ENCODE measurements at places on chromosomes 7 and 10.

GRCh38 chr7:29463504-29464158 is 100.0 kb upstream of the PRR15 start:
- no peak for DNase-seq

DNA sequence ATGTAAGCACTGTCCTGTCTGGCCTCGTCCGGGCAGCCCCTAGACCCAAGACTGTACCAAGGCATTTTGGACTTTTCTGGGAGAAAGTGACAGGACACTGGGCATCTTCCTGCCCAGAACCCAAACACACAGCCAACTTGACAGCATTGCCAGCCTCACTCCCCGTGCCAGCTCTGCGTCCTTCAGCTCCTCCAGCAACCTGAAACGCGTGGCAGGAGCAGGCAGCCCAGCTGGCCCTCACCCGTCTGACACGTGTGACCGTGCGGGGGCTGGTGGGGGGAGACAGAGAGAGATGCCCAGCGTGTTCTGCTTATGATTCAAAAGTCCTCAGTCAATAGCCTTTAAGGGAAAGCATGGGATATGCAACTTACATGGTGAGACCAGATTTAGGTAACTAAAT is 50.3 kb upstream of the SLC29A3 start:
- DNase-seq: no peak

DNA sequence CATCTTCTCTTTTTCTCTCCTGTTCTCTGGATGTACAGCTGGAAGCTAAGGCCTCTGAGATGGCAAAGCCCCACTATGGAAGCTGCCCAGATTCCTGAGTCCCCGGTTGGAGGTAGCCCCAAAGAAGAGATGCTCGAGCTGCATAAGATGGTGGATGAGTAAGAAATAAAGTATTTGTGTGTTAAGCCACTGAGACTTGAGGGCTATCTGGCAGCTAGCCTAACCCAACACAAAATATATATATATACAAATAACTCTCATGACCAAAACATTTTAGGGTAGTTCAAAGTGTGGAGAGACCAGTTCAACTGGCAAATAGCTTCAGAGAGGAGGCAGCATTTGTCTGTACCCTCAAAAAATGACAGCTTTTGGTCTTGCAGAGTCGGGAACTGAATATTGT is 72.4 kb upstream of the PDE1C start:
- DNase-seq: no peak

- DNase-seq: no peak
Measured at GRCh38 chr10:109978481-109978880, 29.3 kb upstream of the ADD3 start.

GRCh38 chr7:116663744-116664143 is 8.3 kb upstream of the MET start:
- no peak for DNase-seq

DNA sequence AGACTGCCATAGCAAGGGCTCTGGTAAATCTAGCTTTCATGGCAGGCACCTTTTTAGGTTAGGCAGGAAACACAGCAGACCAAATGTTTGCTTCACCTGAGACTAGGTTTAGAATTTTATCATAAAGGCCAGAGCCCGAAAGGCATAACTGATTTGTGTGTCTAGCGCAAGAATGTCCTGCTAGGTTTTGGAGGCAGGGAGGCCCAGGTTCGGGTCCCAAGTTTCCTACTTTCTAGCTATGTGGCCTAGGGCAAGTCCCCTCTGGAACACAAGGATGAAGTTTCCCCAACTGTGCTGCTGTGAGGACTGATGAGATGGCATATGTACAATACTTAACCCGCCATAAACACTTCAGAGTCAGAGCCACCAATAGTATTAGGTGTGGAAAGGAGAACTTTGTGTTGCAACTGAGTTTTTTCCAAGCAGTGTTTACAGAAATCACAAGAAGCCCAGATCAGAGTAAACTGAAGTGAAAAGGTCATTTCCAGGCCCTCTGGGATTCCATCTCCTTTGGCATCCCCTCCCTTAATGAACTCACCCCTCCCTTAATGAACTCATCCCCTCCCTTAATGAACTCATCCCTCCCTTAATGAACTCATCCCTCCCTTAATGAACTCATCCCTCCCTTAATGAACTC is 244.9 kb downstream of the SKAP2 start:
- DNase-seq: no peak

GRCh38 chr7:133510326-133511055 is 257.6 kb downstream of the EXOC4 start:
- no peak for DNase-seq

DNA sequence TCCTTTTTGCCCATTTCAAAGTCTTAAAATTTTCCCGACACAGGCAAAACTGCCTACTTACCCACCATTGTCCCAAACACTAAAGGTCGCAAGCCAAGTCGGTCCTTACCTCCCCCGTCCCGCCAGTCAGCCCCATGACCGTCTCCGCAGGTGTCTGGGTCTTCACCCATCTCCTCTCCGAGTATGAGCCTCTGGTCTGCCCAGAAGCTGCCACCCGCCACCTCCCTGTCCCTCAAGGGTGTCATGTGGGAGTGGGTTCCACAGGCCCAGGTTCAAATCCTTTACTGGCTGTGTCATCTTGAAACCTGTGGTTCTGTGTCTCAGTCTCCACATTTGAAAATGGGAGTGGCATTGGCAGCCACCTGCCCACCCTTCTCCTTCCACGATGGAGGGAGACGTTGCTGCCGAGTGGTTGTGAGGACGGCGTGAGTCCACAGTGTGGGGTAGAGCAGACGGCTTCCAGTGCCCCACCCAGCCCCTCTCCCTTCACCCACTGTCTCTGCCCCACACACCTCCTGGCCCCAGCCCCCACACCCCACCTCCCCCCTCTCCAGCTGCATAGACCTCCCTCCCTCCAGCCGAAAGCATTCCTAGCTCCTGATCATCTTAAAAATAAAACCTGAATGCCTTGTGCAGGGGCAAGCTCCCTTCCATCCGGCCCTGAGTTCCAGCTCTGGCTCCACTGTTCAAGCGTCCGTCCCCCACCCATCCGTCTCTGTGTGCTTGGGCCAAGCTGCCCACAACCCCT is 35.3 kb downstream of the FOXL3 start:
- no peak for DNase-seq

DNA sequence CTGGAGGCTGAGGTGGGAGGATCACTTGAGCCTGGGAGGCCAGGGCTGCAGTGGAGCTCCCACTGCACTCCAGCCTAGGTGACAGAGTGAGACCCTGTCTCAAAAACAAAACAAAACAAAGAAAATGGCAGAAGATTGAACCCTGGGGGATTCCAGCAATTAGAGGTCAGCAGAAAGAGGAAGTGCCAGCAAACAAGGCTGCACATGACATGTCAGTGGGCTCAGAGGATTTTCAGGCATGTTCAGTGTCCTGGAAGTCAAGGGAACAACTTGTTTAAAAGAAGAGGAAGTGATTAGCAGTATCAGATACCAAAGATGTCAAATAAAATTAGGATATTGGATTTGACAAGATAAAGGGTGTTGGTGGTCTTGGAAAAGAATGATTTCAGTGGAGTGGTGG is 32.3 kb downstream of the RAB18 start:
- DNase-seq: no peak

DNA sequence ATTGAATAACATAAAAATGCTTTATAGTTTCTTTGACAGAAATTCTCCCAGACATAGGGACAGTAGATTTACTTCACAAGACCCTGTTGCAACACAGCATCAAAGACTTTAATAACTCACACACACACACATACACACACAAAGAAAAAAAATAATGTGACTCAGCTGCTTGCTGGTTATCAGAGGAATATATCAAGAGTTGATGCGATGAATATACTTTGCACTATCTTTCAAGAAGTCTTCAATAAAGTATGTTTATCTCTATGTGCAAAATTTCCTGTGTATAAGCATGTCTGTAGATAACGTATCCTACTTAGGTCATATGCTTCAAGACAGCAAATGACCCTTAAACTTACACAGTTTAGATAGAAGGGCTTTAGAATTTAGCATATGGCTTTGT is 243.1 kb downstream of the ARL4A start:
- no peak for DNase-seq

DNA sequence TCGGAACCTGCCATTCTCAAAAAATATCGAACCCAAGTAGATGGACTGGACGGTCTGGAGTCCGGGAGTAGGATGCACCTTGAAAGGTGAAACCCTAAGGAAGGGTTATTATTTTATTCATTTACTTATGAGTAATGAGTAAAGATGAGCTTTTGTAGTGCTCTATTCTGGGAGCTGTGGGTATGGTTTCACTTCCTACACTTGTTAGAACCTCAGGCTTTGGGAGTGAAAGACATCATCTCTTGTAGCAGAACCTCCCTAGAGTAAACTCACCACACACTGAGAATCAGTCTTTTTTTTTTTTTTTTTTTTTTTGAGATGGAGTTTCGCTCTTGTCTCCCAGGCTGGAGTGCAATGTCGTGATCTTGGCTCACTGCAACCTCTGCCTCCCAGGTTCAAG is 389.4 kb upstream of the AUTS2 start:
- DNase-seq: no peak

DNA sequence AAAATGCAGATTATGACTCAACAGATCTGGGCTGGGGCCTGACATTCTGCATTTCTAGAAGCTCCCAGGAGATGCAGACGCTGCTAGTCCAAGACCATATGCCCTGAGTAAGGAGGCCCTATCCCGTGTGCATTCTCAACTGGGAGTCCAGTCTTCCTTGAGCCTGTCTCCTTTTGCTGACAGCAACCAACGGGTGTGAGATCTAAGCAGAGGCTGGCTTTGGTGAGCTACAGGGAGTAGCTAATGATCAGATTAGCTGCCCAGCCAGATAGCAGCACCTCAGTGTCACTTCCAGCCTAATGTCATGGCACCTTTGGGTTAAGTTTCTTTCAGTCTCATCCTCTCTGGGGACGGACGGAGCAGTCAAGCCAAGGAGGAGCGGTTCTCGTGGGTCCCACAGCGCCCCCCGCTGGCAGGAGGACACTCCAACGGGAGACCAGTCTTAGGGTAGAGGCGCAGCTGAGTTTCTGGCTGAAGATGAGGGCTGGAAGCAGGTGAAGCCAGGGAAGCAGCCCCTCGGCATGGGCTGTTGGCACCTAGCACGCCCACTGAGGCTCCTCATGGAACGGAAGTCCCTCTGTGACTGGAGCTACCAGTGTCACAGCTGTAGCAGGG is 154.0 kb downstream of the CCDC3 start:
- DNase-seq: no peak

GRCh38 chr7:108839076-108839475 is 269.4 kb downstream of the DNAJB9 start:
- DNase-seq: no peak

DNA sequence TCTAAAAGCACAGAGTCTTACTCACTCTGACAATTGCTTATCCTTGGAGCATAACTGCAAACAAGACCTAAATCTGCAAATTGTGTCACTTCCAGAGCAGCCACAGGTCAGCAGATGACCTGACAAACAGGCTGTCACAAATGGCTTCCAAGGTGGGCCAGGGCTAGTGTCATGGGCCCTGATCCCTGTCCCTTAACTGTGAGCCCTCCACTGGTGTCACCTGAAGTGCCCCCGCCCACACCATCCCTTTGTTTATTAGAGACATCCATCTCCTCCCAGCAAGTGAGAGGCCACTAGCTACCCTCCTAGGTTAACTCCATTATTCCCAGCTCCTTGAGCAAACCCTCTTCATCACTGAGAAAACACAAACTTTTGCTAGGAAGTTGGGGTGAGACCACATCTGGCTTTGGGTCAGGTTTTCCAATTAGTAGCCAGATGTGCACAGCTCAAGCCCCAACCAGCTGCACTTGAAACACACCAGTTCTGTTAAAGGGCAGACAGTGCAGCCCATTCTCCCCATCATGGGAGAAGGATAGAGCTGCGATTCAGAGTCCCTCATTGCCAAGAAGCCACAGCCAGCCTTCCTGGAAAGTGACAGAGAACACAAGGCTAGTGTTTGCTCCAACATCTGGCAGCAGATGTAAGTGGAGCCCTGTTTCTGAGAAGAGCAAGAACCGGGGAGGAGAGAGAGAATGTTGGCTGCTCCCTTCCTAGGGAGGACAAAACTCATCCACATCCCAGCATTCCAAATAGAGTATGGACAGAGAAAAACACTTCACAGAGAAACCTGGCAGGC is 75.7 kb upstream of the NANOS1 start:
- peak; percentile 8 for DNase-seq

- peak; percentile 79 for DNase-seq
Measured at GRCh38 chr7:39623732-39624441, 515 bp downstream of the RALA start.

- no peak for DNase-seq
Measured at GRCh38 chr10:67785098-67785497, 52.9 kb downstream of the DNAJC12 start.

DNA sequence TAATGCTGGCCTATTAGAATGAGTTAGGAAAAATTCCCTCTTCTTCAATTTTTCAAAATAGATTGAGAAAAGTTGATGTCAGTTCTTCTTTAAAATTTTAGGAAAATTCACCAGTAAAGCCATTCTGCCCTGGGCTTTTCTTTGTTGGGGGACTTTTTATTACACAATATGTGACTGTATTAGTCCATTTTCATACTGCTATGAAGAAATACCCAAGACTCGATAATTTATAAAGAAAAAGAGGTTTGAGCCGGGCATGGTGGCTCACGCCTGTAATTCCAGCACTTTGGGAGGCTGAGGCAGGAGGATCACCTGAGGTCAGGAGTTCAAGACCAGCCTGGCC is 12.7 kb downstream of the TAS2R40 start:
- no peak for DNase-seq

DNA sequence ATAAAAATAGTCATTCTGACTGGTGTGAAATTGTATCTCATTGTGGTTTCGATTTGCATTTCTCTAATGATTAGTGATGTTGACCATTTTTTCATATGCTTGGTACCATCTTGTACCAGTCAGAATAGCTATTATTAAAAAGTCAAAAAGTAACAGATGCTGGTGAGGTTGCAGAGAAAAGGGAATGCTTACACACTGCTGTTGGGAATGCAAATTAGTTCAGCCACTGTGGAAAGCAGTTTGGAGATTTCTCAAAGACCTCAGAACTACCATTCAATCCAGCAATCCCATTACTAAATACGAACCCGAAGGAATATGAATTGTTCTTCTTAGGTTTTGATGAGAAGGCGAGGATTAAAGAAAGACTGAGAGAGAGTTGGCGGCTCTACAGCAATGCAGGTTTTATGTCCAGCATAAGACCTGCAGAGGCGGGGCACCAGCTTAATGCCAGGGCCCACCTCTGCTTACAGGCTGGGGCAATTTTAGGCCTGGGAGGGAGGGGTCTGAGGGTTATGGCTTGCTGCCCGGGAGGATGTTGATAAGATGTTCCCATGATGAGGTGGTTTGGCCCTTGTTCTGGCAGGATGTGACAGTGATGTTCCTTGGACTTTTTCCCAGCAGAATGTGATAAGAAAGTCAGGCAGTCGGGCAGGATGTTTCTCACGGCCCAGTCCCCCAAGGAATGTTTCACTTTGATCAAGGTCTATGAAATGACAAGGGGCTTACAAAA is 74.4 kb downstream of the MEST start:
- DNase-seq: no peak
